ENCODE measurements at places on chromosomes 1 and 21. TPM values are rescaled to one million over a fixed set of nuclear protein-coding genes. Genes with fewer than 3 reads are reported as not detected.

Gene FLAD1
- polyA plus RNA-seq = 25.1 TPM

Gene LCE2D
- polyA plus RNA-seq = not detected

Gene CREG1
- polyA plus RNA-seq = 30.5 TPM

Gene ZMYND12
- polyA plus RNA-seq = 0.38 TPM

Gene SNX27
- 7.1 TPM for polyA plus RNA-seq

Gene CGN
- polyA plus RNA-seq = 0.15 TPM

Gene HJV
- polyA plus RNA-seq = 18.8 TPM

Gene ATP5PF
- 726 TPM for polyA plus RNA-seq

Gene KCNJ9
- 0.01 TPM for polyA plus RNA-seq

Gene CFHR5
- polyA plus RNA-seq = not detected

Gene C2CD4D
- not detected for polyA plus RNA-seq

Gene GBP6
- polyA plus RNA-seq = not detected

Gene KRTAP12-2
- not detected for polyA plus RNA-seq

Gene GREM2
- not detected for polyA plus RNA-seq

Gene MYBPH
- not detected for polyA plus RNA-seq

Gene HSPA6
- polyA plus RNA-seq = 1.7 TPM

Gene CFH
- 14.6 TPM for polyA plus RNA-seq

Gene CELA3B
- not detected for polyA plus RNA-seq

Gene TMIGD3
- polyA plus RNA-seq = 0.73 TPM

Gene KIAA0319L
- polyA plus RNA-seq = 26.0 TPM

Gene SPRR2F
- polyA plus RNA-seq = not detected

Gene LAPTM5
- polyA plus RNA-seq = 13.2 TPM

Gene S100A16
- polyA plus RNA-seq = 176 TPM

Gene SYPL2
- polyA plus RNA-seq = 21.9 TPM

Gene PRAMEF15
- polyA plus RNA-seq = not detected

Gene KRTAP13-2
- not detected for polyA plus RNA-seq

Gene WDTC1
- 26.4 TPM for polyA plus RNA-seq

Gene RGS18
- polyA plus RNA-seq = 0.66 TPM

Gene DISC1
- 1.4 TPM for polyA plus RNA-seq

Gene SF3B4
- polyA plus RNA-seq = 20.3 TPM

Gene PLA2G2D
- not detected for polyA plus RNA-seq

Gene FCGR1A
- 5.5 TPM for polyA plus RNA-seq

Gene KRTAP21-2
- polyA plus RNA-seq = not detected

Gene TRABD2B
- polyA plus RNA-seq = 0.83 TPM

Gene LHX4
- polyA plus RNA-seq = not detected

Gene SLC30A10
- 0.22 TPM for polyA plus RNA-seq

Gene TNNT2
- 10,337 TPM for polyA plus RNA-seq

Measured in heart right ventricle (tissue), 16 donors.